A172 (cell line): ENCODE measurements at places on chromosomes 7 and 10. TPM values are rescaled to one million over a fixed set of nuclear protein-coding genes. Genes with fewer than 3 reads are reported as not detected.

TRIM50 gene
- not detected in 2 replicates for total RNA-seq

ZNF487 gene
- 6.6 TPM in 2 replicates for total RNA-seq

EGFR gene
- total RNA-seq = 75.4 and 79.3 TPM in 2 replicates

NCF1 gene
- not detected in 2 replicates for total RNA-seq

KCND2 gene
- total RNA-seq = 0.02 and 0.53 TPM in 2 replicates

PTF1A gene
- total RNA-seq = not detected in 2 replicates

CNPY1 gene
- total RNA-seq = not detected in 2 replicates

PIP4K2A gene
- total RNA-seq = 74.9 and 92.5 TPM in 2 replicates

ICA1 gene
- total RNA-seq = 6.5 and 10.4 TPM in 2 replicates

TMEM26 gene
- not detected in 2 replicates for total RNA-seq

GTF2IRD1 gene
- 25.2 and 54.7 TPM in 2 replicates for total RNA-seq

MSS51 gene
- 0.07 and 0.60 TPM in 2 replicates for total RNA-seq

TFR2 gene
- not detected in 2 replicates for total RNA-seq

DNA sequence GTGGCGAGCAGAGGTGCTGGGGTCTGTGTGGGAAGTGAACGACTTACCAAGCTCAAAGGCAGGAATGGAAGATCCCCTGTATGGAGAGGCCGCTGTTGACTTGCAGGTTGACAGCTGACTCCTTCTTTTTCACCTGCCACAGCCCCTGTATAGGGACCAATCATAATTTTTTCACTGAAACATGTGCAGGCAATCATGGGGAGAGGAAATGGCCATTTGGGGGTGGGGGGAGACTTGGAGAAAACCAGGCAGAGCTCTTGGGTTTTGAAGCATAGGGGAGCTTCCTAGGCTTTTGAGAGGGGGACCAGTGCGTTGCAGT lies 101.4 kb downstream of the WDR37 start:
- DNase-seq = no peak

GRCh38 chr7:100493476-100494264 lies 9.9 kb downstream of the NYAP1 start:
- no peak for DNase-seq

- no peak for DNase-seq
These were observed 192.7 kb downstream of the SEC23IP start for GRCh38 chr10:120085096-120085796.

- DNase-seq = no peak
These were observed 53.8 kb downstream of the RGS10 start for GRCh38 chr10:119488675-119489074.

- no peak for DNase-seq
These were observed at the start of gene GJD4 for GRCh38 chr10:35605191-35605590. TSS of gene GJD4 (plus strand) at chr10:35605341. CDS start at chr10:35605568, 227 bp downstream.

DNA sequence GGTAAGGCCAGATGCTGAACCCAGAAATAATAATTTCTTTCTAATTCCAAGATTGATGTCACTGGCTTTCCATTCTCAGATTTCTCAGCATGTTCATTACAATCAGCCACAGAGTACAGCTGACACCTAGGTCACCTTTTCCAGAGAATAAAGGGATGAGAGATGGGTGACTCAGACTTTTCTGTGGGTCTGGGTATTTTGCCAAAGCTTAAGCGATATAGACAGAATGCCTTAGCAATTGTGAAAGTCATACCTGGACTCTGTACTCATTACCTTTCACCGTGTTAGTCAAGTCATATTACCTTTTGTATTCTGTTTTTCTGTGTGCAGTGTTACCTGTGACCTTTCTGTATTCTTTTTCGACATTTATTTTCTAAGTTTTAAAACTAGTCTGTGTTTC lies 10.6 kb upstream of the PRTFDC1 start:
- DNase-seq = peak; percentile 85

GRCh38 chr7:14745076-14745475 lies 157.5 kb downstream of the DGKB start:
- DNase-seq = no peak

- DNase-seq = no peak
These were observed 47.4 kb downstream of the FHIP2A start for GRCh38 chr10:114868870-114869519.

- no peak for DNase-seq
These were observed 11.7 kb upstream of the TRIM8 start for GRCh38 chr10:102632394-102633111.

DNA sequence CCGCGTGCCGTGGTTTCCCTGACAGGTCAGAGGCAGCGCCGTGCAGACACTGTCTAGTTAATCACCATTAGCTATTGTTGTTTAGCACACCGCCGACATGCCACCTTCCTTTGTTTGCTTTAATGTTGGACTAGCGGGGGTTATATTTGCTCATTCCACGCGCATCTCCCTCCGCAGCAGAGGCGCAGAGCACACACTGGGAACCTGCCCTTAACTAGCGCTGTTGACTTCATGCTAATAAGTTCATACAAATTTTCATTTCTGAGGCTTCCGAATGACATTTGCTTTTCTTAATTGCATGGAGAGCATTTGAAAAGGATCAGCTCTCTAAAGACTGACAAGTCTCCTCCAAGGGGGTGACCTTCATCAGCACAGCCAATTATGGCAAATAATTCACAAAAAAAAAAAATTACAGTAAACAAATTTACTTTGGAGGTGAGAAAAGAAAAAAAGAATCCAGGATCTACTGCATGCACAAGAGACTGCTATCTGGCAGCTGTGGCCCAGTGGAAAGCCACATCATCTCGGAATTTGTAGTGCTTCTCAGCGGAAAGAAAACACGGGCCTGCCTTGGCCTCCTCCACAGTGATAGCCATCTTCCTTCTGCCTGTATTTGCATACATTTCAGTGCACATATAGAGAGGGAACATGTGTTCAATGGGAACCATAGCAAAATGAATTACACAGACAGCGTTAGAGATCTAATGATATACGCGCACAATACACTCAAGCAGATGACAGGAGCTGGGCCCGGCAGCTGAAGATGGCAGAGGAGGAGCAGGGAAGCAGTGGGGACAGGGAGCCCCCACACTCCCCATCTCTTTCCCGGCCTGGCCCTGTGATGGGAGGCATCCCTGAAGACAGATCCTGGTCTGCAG lies 94.2 kb downstream of the EBF3 start:
- DNase-seq = no peak

DNA sequence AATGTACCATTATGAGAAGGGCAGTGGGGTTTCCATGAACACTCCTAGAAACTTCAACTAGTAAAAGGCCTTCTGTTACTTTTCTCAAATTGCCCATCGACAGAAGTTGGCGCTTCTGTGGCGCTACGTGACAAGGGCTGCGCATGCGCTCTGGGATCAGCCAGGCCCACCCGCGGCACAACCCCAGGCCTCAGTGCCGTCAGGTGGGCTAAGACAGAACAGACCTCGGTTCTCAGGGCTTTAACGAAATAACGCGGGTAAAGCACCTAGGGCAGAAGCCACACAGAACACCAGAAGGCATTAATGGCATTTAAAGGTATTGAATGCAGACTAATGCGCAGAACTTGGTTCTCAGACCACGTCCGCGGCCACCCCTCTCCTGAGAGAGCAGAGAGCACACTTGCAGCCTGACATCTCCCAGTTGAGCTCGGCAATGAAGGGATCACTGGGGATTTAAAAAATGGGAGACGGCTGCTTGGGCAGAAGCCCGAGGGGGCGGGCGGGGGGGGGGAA lies 67.6 kb upstream of the CTNNA3 start:
- peak; percentile 63 for DNase-seq

- DNase-seq = no peak
These were observed 297.9 kb upstream of the MGMT start for GRCh38 chr10:129169115-129169514.

GRCh38 chr10:30092151-30092790 lies 32.9 kb upstream of the JCAD start:
- DNase-seq = peak; percentile 61

DNA sequence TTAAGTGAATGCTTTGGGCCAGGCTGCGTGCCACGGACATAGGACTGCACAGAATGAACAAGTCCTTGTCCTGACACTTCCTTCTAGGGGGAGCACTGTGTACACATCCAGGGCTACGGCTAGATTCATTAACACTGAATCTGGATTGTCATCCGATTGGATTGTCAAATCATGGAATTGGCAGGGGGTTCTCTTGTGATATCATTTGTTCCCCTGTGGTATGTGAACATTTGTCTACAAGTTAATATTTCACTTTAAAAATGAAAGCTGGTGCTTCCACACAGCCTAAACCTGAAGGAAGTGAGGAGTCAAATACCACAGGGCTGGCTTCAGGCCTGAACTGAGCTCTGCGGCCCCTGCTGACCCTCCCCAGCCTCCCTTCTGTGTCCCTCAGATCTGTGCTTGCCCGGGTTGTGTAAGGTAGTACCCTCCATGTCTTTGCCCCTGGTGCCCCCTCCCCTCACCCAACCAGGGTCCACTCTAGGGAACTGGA lies 75.6 kb downstream of the SNX10 start:
- DNase-seq = no peak

GRCh38 chr7:99221866-99222265 lies 14.0 kb upstream of the KPNA7 start:
- no peak for DNase-seq

DNA sequence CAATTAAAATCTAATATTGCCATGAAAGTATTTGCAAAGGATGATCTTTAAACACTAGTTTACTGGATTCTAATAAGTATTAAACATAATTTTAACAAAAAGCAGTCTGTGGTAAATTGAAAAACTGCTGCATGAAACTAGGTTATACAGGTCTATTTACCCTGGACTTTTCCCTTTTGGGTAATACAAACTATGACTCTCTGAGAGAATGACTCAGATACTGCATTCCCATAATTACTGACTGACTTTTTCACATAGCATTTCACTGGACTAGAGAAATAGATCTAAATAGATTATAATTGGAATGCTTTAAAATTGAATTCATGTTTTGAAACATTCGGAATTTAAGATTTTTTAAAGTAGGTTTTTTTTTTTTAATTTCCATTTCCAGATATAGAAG lies 395.7 kb downstream of the THSD7A start:
- peak; percentile 8 for DNase-seq

- DNase-seq = no peak
These were observed 101.5 kb downstream of the MICALL2 start for GRCh38 chr7:1357601-1358271.

DNA sequence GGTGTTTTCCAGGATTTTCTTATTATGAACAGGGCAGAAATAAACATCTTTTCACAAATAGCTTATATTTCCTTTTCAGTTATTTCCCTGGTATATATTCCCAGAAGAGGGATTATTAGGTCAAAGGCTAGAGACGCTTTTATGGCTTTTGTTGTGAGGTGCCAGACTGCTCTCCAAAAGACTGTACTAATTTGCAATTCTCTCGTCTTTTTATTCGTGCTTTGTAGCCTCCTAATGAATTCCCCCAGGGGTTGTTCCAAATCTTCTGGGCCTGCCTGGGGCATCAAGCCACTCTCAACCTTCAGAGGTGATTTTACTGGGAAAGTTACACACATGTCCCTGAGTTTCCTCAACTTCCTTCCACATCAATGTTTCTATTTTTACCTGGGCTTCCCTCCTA lies 34.0 kb upstream of the R3HCC1L start:
- DNase-seq = no peak

DNA sequence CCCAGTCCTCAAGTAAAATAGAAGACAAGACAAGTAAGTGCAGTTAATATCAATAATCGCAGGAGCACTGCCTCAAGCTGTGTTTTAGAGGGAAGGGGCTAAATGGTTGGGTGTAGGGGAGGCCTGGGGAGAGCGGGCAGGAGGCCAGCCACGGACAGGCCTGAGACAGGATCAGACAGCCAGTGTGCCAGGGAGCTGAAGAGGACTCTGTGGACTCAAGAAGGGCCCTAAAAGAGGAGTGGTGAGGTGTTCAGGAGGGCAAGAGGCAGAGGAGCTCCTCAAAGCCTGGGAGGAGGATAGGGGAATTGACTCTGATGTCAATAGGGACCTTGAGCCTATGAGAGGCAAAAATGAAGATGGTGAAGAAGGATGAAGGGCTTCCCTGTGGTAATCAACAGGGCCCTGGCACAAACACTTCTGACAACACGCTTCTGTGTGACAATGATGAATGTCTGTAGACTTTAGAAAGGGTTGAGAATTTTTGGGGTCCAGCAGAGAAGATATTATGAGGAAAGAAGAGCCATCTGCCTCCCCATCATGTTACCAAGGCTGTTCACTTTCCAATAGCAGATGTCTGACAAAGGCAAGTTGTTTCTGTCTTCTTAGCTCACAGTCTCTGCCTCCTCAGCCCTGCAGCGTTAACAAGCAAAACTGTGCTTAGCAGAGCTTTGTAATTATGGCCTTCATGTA lies 2.4 kb upstream of the PTPRE start:
- DNase-seq = no peak

DNA sequence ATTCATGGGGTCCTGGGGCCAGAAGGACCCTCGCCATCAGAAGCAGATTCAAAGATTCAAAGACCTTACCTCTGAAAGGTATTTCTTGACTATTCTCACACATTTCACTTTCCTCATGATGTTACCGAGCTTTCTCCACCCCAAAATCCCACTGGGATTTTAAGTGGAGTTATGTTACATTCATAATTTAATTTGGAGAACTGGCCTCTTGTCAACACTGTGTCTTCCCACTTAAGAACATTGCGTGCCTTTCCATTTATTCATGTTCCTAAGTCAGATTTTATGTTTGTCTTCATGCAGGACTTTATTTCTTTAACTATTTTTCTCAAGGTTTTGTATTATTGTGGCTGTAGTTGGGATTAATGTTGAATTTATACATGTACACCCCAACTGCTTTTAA lies 123.5 kb upstream of the BMPER start:
- DNase-seq = no peak

DNA sequence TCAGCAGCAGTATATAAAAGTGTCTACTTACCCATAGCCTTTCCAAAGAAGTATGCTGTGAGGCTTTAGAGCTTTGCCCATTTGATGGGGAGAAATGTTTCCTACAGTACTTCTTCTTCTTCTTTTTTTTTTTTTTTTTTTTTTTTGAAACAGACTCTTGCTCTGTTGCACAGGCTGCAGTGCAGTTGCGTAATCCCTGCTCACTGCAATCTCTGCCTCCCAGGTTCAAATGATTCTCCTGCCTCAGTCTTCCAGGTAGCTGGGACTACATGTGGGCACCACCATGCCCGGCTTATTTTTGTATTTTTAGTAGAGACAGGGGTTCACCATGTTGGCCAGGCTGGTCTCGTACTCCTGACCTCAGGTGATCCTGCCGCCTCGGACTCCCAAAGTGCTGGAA lies 101.7 kb upstream of the TMEM26 start:
- DNase-seq = no peak

- no peak for DNase-seq
These were observed 740 bp downstream of the HTR7 start for GRCh38 chr10:90856964-90857634.

- no peak for DNase-seq
These were observed 47.7 kb downstream of the TNRC18 start for GRCh38 chr7:5375925-5376324.
